ENCODE measurements at places on chromosomes 7 and 10.

- DNase-seq: no peak
Observed at GRCh38 chr10:62584731-62585130, 210.6 kb downstream of the ZNF365 start.

GRCh38 chr10:4835494-4835918, 9.5 kb downstream of the AKR1E2 start:
- no peak for DNase-seq

- DNase-seq: no peak
Observed at GRCh38 chr10:23047201-23048050, 48.0 kb upstream of the MSRB2 start.

- DNase-seq: peak; percentile 47
Observed at GRCh38 chr10:19788075-19788686, 28.1 kb upstream of the PLXDC2 start.

- DNase-seq: no peak
Observed at GRCh38 chr10:114938856-114939193, 830 bp downstream of the TRUB1 start.

GRCh38 chr7:79337717-79338116, 115.8 kb downstream of the MAGI2 start:
- no peak for DNase-seq

All from nephron progenitor cell (in vitro differentiated cells).